Lung (tissue), 17 donors: ENCODE measurements at places on chromosomes 6 and 20. TPM values are rescaled to one million over a fixed set of nuclear protein-coding genes. Genes with fewer than 3 reads are reported as not detected.

The HDGFL1 gene
- total RNA-seq, result not detected

The FRMD1 gene
- 1.4 TPM for total RNA-seq

The NRM gene
- 15.9 TPM for total RNA-seq

The NINL gene
- 15.5 TPM for total RNA-seq

The BTNL2 gene
- not detected for total RNA-seq

The CRISP3 gene
- 1.1 TPM for total RNA-seq

The BTN2A1 gene
- total RNA-seq, result 23.5 TPM

The PTPRT gene
- 10.6 TPM for total RNA-seq

The OOEP gene
- total RNA-seq, result not detected

The PSORS1C2 gene
- not detected for total RNA-seq

The MBOAT1 gene
- 27.4 TPM for total RNA-seq

The ARG1 gene
- 5.0 TPM for total RNA-seq

The HTR1E gene
- not detected for total RNA-seq

The RAB5IF gene
- 43.2 TPM for total RNA-seq

The EIF2S2 gene
- total RNA-seq, result 48.2 TPM

The HEY2 gene
- 1.0 TPM for total RNA-seq

The CST4 gene
- total RNA-seq, result not detected

The CEP162 gene
- 25.6 TPM for total RNA-seq

The RREB1 gene
- total RNA-seq, result 54.7 TPM

The BEND3 gene
- total RNA-seq, result 4.4 TPM

The APCDD1L gene
- total RNA-seq, result 0.74 TPM

The PCED1A gene
- total RNA-seq, result 33.5 TPM

The TAF4 gene
- total RNA-seq, result 20.3 TPM

The LY6G6D gene
- not detected for total RNA-seq

The CGA gene
- not detected for total RNA-seq

The PRSS16 gene
- total RNA-seq, result 18.0 TPM

The DDR1 gene
- total RNA-seq, result 134 TPM

The BEND6 gene
- total RNA-seq, result 0.63 TPM

The HLA-DOA gene
- 20.7 TPM for total RNA-seq

The ZNF451 gene
- total RNA-seq, result 133 TPM

The GJA1 gene
- 59.5 TPM for total RNA-seq

The HLA-DRB5 gene
- 6.4 TPM for total RNA-seq

The OXT gene
- not detected for total RNA-seq

The CDH26 gene
- total RNA-seq, result 11.3 TPM

The FYN gene
- 90.8 TPM for total RNA-seq
